ENCODE measurements at places on chromosomes 4 and X.
A peak's percentile ranks its signal among the peaks of the same experiment; 100 is the strongest.

GRCh38 chr4:61619528-61619927, 419.4 kb downstream of the ADGRL3 start:
- no peak for DNase-seq

DNA sequence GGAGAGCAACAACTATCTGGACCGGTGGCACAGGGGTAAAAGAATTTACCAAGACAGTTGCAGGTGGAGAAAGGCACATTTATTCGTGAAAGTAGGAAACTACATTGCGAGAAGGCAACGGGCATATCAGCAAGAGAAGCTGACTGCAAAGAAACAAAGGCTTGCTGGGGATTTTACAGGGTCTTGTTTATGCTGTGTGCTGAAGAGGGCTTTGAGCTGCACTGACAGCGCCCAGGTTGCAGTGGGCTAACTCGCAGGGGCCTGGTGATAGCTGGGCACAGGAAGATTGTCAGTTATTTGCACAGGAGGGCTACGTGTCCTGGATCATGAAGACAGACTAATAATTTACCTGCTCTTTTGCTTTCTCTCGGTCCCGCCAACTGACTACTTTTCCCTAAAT, 10.7 kb downstream of the TLR3 start:
- no peak for DNase-seq

GRCh38 chr4:119139822-119140252, 4.2 kb downstream of the MYOZ2 start:
- DNase-seq: no peak

GRCh38 chr4:188971125-188971524, 831.9 kb downstream of the TRIML1 start:
- DNase-seq: no peak

GRCh38 chr4:150827226-150827625, 187.9 kb downstream of the LRBA start:
- DNase-seq: no peak

- DNase-seq: no peak
Measured at GRCh38 chrX:63503541-63503940, 152.4 kb upstream of the SPIN4 start.

GRCh38 chrX:39888730-39889129, 209.0 kb downstream of the BCOR start:
- no peak for DNase-seq

DNA sequence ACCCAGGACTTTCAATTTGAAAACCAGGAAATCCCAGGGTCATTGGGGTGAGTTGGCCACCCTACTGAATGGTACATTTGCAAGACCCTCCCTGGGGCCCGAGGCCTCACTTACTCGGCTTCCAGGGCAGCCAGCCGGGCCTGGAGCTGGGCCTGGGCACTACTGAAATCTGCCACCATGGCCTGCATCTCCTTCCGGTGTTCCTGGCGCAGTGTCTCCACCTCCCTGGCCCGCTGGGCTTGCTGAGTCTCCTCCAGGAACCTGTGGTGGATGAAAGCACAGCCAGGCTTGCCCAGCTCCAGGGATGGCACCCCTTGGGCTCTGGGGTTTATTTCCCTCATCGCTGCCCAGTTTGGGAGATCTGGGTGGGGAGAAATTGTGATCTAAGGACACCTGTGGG, 24.7 kb downstream of the MED28 start:
- DNase-seq: no peak

DNA sequence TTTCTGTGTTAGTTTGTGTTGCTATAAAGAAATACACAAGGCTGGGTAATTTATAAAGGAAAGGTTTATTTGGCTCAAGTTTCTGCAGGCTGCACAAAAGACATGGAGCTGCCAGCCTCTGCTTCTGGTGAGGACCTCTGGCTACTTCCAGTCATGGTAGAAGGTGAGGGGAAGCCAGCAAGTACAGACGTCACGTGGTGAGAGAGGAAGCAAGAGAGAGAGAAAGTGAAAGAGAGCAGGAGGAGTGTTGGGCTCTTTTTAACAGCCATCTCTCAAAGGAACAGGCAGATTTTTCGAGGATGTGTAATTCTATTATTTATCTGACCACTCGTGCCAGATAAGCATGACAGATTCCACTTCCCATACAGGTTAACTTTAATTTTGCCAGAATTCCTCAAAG, 1199.1 kb downstream of the ADGRL3 start:
- no peak for DNase-seq

DNA sequence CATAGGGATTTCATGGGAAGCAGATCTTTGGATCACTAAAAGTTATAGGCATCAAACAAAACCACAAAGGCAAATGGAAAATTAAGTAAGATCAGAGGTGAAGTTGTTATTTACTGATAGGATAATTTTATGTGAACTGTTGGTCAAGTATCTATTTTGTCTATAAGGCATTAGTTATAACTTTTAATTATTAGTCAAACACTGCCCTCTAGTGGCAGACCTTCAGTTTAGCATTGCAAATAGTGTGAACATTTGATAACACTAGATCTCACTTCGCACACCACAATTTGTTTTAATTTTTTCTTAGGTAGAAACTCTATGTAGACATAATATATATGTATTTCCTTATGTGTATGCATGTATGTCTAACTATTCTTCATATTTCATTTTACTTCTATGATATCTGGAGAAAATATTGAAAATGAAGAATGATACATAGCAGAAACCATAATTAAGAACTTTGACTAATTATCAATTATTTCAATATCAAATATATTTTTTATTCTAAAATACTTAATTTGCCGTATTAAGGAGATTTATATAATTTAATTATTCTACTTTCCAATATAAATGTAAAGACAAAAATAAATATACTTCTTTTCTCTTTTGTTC, 214.5 kb upstream of the TACR3 start:
- DNase-seq: peak; percentile 1

- no peak for DNase-seq
Measured at GRCh38 chrX:86066998-86067397, 19.6 kb upstream of the CHM start.

GRCh38 chrX:136629084-136629750, 18.7 kb upstream of the CD40LG start:
- DNase-seq: no peak

DNA sequence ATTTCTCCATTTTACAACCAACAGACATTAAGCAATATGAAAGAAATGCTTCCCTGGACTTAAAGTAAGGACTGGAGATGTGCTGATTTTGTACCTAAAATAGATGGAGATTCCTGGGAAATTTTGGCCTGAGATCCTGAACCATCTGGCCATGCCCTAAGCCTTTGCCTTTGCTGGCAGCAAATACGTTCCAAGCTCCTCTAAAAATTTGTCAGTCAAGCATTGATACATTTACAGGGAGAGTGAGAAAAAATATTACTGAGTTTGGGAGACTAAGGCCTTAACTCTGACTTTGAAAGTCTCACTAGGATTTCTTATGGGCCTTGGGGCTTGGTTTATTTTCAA, 63.9 kb downstream of the FHDC1 start:
- no peak for DNase-seq

DNA sequence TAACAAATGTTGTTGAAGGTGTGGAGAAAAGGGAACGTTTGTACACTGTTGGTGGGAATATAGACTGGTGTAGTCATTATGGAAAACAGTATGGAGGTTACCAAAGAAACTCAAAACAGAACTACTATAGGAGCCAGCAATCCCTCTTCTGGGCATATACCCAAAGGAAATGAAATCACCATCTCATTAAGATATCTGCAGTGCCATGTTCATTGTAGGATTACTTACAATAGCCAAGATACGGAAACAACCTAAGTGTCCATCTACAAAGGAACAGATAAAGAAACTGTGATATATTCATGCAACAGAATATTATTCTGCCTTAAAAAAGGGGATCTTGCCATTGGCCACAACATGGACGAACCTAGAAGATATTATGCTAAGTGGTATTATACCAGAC, 22.2 kb downstream of the APBB2 start:
- no peak for DNase-seq

DNA sequence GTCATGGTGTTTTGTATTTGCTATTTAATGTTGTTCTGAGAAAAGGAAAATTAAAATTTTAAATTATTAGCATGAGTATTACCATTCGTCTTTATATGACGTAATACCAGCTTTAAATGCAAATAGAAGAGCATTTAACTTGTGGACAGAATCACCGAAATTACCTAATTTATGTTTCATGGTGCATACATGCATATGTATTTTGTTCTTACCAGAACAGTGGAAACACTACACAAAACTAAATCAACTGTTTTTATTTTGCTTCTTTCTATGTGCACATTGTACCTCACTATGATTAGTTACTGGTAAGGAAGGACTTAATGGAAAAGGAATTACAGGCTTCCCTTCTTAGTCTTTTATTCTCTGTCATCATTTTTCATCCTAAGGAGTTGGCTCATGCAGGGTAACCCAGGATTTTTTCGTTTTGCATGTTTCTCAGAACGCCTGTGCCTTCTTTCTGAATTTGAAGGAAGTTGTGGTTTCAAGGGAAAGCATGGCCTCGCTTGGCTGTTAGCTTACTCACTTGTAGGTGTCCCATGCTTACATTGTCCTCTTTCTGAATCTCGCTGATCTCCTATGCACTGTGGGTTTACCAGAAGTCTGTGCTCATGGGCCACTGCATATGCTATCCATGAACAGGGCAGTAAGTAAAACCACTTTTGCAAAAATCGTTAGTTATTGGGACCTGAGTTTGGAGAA, 300.0 kb upstream of the PUDP start:
- no peak for DNase-seq

DNA sequence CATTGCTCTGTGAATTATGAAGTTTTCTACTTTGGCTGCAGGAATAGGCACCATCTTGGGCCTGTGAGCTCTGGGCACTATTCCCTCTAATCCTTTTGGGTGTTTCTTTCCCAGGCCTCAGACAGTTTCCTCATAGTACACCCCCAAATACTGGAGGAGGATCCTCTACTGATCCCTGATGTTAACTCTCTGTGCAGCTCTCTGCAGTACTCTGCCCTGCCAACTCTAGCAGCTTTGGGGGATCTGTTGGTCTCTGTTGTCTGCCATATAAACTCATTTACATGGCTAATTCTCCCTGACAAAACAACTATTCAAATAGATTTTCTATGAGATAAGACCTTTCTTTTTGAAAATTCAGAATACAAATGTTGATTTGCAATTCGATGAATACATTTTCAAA, 29.9 kb downstream of the USP53 start:
- no peak for DNase-seq

DNA sequence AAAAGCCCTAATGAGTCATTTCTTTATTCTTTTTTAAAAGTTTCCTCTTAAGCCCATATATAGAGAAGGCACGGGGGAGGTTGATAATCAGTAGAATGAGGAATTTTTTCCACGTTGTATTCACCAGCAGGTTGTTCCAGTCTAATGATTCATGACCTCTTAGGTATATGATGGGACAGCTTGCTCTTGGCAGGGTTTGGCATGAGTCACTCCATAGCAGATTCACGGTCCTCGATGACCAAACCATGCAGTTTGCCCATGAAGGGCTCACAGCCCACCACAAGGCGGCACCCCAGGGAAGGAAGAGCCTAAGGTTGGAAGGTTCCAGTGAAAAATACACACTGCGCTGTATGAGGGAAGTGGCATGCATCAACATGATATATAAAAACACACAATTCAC, 623.8 kb upstream of the DIPK2B start:
- DNase-seq: peak; percentile 49

GRCh38 chr4:135098061-135098460, 896.5 kb upstream of the PABPC4L start:
- no peak for DNase-seq

DNA sequence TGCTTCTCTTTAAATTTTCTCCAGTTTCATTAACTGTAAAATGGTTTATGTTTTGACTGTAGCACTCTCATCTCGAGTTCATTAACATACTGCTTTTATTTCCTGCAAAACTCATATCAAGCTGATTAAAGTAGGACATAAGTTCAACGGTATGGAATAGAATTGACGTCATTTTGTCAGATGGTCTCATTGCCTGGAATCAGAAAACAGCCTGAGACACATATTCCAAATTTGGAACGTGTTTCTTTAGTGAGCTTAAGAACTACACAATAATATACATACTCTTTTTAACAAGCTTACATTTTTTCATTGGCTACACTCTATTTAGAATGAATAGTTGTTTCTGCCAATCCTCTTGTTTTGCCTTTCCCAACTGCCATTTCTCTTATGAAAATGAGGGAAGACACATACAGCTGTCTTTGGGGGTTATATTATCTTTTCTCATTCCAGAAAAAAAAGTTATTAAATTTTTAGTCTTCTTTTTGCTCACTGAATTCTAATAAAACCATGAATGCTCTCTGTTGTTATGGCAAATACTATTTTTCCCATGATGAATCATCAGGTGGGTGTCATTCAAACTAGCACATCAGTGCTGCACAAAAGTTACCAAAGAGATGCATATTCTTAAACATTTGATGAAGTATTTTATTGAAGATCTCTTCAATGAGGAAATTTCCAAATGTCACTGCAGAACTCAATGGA, 162.8 kb downstream of the GABRB1 start:
- no peak for DNase-seq

GRCh38 chr4:54092405-54093323, 7.3 kb upstream of the GSX2 start:
- no peak for DNase-seq

DNA sequence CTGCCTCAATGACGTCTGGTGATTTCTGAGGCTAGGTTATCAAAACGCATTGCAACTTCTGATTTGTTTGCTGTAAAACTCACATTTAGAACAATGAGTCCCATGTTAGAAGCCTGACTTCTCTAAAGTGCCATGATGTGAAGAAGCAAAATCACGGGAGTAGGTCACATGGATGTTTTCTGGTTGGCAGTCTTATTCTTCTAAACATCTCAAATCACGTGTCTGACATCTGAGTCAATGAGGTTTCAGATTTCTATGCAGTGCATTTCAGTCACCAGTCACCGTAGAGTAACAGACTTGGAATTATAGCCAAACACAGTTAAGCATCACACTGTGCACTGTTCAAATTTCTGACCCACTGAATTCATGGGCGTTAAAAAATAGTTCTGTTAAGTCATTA, 482.1 kb downstream of the TMA16 start:
- no peak for DNase-seq

DNA sequence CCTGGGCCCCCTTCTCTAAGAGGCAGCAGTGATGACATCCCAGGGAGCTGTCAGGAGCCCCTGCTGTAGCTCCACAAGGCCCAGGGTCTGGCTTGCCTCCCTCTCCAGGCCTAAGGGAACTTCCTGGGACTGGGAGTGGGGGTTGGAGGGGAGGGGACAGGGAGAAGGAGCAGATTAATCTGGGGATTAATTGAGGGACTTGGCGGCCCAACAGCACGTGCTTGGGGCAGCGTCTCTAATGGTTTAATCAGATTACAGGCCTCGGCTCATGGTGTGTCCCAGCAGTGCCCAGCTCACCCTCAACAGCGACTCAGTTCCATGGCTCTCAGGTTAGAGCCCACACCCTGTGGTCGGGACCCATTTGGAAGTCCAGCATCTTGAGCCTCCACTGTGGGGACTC, 47.9 kb downstream of the EFNB1 start:
- no peak for DNase-seq

DNA sequence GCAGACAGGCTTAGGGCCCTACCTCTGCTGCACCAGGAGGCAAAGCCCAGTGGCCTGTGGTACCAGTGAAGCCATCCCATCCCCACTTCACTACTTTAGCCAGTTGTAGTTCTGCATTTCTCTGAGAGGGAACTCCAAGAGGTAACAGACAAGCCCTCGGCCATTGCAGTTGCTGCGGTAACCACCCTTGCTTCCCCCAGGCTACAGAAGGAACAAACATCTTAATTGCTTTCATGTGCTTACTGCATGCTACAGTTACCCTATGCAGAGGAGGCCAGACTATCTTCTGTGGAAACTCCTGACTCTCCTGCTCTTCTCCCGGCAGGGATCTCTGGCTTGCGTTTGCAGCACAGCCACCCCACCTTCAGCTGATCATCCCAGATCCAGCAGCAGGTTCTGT, 67.8 kb downstream of the SPIN4 start:
- DNase-seq: no peak

- no peak for DNase-seq
Measured at GRCh38 chrX:119181491-119181890, 53.9 kb upstream of the KIAA1210 start.

All from activated T-cell treated with anti-CD3 and anti-CD28 coated beads for 4 hours (primary cell).